T-helper 1 cell (primary cell): ENCODE measurements at places on chromosomes 4 and X.
A peak's percentile ranks its signal among the peaks of the same experiment; 100 is the strongest.

DNA sequence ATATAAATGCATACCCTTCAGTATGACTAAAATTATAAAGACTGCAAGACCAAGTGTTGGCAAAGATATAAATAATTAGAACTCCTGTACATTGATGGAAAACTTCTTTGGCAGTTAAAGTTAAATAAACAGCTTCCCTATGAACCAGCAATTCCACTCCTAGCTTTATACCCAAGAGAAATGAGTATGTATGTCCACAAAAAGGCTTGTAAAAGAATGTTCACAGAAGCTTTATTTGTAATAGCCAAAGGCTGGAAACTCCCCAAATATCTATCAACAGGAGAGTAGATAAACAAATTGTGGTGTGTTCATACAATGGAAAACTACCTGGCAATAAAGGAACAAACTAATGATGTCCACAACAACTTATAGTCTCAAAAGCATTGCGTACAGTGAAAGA is 184.8 kb downstream of the AMELX start:
- no peak for DNase-seq

- no peak for DNase-seq
Observed at GRCh38 chr4:67699603-67700002, 1.4 kb downstream of the UBA6 start.

- DNase-seq, result no peak
Observed at GRCh38 chr4:26300314-26301307, 20.2 kb upstream of the RBPJ start.

DNA sequence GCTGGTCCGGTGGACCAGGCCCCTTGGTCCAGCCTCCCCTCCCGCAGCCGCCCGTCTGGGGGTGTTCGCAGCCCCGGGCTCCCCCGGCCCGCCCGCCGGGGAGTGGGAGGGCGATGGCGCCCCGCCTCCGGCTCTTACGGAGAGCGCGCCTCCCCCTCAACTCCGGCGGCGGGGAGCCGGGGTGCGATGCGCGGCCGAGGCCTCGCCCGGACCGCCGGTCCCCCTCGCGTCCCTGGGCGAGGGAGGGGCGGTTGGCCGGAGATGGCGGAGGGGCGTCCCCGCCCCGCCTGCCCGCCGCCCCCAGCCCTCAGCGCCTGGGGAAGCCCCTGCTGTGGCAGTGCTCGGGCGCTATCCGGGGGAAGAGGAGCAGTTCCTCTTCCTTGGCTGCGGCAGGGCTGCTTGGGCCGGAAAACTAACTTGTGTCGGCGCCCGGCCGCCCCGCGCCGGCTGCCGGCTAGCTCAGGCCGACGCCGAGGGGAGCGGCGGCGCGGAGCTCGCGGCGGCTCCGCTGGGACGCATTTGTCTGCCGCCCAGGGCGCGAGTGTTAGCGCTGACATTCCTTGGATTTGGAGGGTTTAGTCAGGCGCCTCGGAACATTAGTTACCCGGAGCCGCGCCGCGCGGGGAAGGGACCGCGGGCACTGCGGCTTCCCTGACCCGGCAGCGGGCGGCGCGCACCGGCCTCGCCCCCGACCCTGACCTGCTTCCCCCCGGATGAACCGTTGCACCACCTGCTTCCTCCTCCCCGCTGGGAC is 994 bp downstream of the GALNT7 start:
- peak; percentile 62 for DNase-seq

- no peak for DNase-seq
Observed at GRCh38 chr4:74402692-74403456, 37.9 kb downstream of the EREG start.

GRCh38 chrX:38561126-38561868 is at the start of gene TSPAN7:
TSS of gene TSPAN7 (plus strand) at chrX:38561542. CDS start at chrX:38561547, 5 bp downstream.
- peak; percentile 68 for DNase-seq

DNA sequence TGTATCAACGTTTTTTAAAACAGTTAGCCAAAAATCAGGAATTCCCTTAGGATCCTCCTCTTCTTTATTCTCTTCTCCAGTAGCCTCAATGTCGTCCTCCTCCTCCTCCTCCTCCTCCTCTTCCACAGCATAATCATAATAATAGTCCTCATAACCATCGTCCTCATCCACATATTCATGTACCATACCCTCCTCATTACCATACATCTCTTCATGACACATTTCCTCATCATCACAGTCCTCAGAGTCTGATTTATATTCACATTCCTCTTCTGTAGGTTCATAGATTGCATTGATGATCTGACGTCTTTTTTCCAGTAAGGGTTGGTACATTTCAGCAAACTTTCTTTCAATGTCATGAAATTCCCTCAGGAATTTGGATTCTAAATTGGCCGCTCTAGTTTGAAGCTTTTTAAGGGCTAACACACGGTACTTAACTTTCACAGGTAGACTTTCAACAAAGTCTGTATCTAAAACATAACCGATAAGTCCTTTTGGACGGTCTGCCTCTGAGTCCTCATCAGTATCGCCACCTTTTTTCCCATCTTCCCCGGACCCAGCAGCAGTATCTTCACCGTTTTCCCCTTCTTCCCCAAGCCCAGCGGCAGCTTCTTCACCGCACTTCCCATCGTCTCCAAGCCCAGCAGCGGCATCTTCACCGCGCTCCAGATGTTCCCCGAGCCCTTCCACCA is 771 bp downstream of the NAP1L2 start:
- DNase-seq, result no peak

- no peak for DNase-seq
Observed at GRCh38 chrX:64394059-64394873, 986 bp downstream of the MTMR8 start.

DNA sequence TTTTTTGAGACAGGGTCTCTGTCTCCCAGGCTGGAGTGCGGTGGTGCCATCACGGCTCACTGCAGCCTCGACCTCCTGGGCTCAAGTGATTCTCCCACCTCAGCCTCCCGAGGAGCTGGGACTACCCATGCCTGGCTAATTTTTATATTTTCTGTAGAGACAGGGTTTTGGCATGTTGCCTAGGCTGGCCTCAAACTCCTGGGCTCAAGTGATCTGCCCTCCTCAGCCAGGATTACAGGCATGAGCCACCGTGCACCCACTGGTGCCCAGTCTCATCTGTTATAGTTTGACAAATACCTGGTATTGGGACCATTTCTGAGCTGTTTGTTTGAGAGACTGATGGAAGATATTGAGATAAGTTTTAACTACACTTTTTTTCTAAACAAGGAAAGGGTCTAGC is 57.5 kb upstream of the SMIM10 start:
- DNase-seq, result no peak

- no peak for DNase-seq
Observed at GRCh38 chrX:72330131-72330530, 24.4 kb upstream of the CITED1 start.

- no peak for DNase-seq
Observed at GRCh38 chr4:98433691-98434090, 172.5 kb downstream of the RAP1GDS1 start.

GRCh38 chrX:150926791-150927190 is 28.3 kb upstream of the CD99L2 start:
- DNase-seq, result no peak

DNA sequence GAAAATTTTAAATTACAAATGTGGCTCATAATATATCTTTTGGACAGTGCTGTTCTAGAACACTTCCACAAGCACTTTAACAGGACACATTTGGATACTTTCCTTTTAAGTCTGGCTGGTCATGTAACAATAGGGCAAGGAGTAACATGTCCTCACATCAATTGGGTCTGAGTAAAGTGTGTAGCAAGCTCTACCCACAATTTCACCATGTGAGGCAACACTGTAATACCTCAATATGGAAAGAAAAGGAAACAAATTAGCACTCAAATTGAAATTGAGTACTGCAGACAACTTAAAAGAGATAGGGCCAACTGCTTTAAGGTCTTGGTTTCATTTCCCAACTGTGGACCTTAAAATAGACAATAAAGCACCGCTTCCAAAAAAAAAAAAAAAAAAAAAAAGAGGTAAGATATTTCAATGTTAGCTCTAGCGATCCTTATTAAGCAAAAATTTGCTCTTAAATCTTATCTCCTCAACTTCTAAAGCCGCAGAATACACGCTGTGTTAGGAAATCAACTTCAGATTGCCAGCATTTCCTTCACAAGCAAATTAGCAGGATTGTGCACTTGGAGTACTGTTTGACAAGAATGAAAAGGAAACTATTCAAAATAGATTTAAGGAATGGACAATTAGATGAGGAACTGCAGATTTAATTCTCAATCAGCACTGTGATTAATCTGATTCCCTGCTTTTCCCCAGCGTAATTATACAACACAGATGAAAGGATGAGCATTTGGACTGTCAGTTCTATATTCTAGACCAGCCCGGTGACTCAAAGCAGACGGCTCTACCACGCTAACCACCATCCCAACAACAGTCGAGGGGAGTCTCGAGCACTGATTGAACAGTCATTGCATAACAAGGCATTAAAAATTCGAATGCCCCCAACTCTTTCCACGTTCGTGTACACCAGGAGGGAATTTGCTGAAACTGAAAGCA is 1.6 kb downstream of the CASK start:
- DNase-seq, result no peak

DNA sequence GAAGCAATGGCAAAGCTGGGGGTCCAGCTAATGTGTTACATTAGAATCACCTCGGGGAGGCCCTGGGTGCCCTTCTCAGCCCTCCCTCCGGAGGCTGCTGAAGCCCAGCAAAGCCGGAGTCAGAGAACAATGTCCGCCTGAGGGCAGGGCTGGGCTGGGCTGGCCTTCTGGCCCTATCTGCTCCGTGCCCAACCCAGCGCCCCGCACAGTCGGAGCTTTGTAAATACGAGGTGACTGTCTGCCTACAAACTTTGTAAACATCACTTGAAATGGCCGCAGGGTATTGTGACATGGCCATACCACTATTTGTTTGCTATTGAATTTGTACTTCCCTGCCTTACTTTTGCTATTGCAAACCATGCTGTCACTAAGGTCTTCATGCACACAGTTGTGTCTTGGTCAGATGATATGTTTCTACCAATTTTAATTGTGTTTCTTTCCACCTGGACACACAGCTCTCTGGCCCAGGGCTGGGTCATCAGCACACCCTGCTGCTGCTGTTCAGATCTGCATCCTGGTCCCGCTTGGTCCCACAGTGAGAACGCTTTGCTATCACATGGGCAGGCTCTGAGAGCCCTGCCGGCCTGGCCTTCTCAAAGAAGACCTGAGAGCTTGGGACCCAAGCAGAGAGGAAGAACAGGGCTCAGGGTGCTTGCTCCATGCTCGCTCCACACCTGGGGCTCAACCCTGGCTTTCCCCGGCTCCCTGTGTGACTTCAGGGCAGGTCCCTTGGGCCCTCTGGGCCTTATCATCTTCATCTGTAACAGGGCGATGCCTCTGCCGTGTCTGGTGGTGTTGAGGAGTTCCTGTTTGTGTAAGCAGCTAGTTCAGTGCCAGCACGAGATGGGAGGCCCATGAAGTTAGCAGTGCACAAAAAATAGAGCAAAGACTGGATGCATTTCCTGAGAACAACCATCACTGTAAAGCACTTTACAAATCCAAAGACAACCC is 2.3 kb downstream of the S100P start:
- peak; percentile 33 for DNase-seq

GRCh38 chrX:24668111-24668510 is 21.0 kb upstream of the PCYT1B start:
- DNase-seq, result no peak

GRCh38 chr4:189294574-189294973 is 646.1 kb upstream of the FRG1 start:
- DNase-seq, result no peak

DNA sequence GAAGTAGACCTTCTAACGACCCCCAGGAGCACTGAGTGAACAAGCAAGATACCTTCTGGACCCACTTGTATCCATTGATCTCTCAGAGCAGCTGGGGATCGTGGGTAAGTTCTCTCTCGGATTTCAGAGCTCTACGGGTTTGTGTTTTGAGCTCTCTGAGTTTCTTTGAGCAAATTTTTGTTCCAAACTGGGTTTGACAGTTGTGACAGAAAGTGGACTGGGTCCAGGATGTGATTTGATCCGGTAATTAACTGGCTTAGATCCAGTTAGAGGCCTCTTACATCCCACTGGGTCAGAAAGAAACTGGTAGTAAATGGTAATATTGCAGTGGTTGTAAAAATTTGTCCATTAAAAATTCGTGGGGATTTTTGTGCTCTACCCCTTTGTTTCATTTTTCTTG is 459.2 kb downstream of the INPP4B start:
- DNase-seq, result no peak

GRCh38 chr4:5027346-5027745 is 8.1 kb upstream of the CYTL1 start:
- DNase-seq, result no peak

- no peak for DNase-seq
Observed at GRCh38 chr4:81196126-81196650, 18.8 kb downstream of the PRKG2 start.

GRCh38 chrX:13051529-13052172 is 7.2 kb upstream of the FAM9C start:
- DNase-seq, result no peak
